ENCODE measurements at places on chromosomes 7 and 10.

DNA sequence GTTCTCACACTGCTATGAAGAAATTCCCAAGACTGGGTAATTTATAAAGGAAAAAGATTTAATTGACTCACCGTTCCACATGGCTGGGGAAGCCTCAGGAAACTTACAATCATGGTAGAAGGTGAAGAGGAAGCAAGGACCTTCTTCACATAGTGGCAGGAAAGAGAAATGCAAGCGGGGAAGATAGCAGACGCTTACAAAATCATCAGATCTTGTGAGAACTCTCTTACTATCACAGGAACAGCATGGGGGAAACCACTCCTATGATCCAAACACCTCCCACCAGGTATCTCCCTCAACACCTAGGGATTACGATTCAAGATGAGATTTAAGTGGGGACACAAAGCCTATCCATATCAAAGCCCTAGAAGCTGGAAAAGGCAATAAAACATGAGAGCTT is 130.8 kb downstream of the MDFIC start:
- no peak for DNase-seq

- DNase-seq = no peak
These were observed 31.2 kb upstream of the UTF1 start for GRCh38 chr10:133198621-133199487.

GRCh38 chr7:91557789-91558404 is 293.7 kb downstream of the FZD1 start:
- DNase-seq = no peak

GRCh38 chr10:92695679-92696605 is 6.2 kb downstream of the HHEX start:
- DNase-seq = no peak

DNA sequence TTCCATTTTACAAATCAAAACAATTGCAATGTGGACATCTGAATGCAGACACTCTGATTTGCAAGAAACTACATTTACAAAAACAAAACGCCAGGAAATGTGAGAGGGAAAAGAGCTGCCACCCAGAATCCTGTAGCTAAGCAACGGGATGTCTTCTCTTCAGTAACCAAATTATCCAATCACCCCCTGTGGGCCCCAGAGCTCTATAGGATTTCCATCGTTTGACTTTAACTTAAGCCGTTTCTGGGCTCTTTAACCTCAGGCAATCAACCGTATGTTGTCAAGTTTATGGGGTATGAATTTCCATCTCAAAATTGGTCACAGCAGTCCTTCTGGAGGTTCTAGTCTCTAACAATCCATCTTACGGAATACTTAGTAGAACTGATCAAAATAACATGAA is 240.5 kb downstream of the ETV1 start:
- no peak for DNase-seq

DNA sequence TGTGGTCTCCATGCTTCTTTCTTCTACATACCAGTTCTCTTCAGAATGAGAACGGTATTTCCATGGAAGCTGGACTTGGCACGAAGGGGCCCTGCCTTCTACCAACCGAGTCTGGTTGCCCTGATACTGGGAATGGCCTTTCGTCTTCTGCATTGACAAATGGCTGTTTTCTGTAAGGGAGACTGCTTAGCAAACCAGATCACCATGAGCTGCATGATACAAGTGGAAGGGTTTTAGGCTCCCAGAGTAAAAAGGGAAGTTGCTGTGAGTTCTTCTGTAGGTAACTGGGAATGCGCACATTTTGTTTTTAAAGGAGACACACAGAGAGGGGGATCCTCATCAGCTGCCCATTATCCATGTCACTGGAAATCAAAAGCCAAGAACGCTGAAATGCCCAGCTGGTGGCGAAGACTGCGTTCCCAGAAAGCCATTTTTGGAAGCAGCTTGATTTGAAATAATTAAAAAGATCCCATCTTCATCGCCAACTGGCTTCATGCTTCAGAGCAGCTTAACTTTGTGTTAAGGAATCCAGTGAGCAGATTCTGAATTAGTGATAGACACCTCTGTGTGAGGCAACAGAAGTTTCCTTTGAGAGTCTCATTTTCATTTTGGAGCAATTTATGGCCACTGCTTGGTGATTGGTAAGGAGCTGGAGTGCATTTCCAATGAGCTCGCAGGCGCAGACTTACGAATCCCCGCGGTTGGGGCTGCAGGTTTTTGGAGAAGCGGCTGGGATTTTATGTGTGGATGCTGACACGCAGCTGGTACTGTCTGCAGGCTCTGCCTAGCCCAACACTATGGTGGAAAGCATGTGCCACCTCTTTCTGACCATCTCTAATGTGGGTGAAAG is 672.7 kb upstream of the FOXK1 start:
- DNase-seq = no peak

GRCh38 chr7:4681218-4681851 is 760 bp upstream of the FOXK1 start:
- DNase-seq = no peak

DNA sequence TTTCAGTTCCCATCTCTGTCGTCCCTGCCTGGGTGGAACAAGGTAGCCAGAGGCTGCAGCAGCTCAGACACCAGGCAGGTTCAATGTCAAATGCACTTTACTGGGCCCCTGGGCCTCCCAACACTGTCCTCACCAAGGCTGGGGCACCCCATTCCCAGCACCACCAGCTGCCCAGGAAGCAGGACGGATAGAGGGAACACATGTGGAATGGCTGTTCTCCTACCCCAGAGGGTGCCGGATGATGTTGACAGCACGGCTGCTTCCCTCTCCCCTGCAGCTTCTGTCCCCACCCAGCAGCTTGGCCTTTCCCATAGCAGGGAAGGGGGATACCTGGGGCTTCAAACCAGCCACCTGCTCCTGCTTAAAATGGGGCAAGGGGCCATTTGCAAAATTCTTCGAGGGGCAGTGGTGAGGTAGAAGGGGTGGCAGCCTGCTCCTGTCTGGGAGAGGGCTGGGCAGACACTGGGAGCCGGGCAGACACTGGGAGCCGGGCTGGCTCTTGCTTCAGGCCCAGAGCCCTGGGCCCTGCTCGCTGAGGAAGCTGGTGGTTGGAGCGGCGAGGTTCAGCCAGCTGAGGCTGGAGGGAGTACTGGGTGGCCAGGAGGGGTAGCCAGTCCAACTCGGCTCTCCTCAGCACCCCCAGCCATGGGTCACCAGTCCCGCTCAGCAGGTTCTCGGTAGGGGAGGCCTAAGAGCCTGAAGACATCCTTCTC is 9.1 kb downstream of the POLL start:
- DNase-seq = no peak

DNA sequence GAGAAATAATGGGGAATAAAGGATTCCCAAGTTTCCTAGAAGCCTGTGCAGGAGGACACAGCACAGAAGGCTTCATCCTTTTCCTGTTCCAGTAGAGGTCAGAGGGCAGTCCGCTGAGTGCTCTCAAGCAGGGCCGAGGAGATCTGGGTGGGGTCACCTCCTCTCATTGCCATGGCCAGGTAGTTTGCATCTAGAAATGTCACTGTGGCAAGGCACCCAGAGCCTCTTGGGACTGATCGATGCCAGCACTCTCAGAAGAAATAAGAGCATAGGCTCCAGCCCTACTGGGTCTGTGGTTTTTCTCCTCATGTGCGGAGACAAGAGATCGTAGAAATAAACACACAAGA is 7.9 kb downstream of the NUB1 start:
- DNase-seq = no peak

GRCh38 chr10:94546049-94546900 is 687 bp downstream of the HELLS start:
- no peak for DNase-seq

- no peak for DNase-seq
These were observed 123.9 kb downstream of the DOCK4 start for GRCh38 chr7:112082306-112082705.

GRCh38 chr10:59242991-59243390 is 66.5 kb downstream of the PHYHIPL start:
- DNase-seq = no peak

DNA sequence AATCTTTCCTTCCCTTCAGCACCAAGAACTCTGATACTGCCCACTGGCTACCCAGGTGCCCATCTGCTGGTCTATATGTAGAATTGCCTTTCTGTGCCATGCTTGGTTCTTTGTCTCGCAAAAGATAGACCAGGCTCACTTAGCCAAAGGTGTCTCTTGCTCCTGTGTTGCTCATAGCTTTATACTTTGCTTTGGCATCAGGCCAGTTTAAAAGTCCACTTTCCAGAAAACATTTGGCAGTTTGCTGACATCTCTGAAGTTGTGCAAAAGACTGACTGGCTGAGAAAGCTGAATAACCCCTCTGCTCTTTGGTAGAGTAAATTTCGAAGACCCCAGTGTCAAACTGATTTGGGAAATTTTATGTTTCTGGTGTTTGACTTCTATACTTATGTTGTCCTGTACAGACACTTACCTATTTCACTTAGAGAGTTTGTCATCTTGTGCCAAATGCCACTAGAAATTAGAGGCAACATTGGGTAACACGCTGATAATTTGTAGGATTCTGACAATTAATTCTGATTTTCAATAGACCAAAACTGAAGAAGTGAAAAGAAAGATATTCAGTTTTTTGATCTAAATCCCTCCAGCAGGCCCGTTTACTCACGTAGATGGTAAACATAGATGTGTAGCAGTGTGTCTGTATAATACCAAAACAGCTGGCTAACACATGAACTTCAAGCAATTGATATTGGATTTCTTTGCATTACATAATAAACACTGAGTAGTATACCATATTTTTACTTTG is 91.1 kb downstream of the CPED1 start:
- no peak for DNase-seq

GRCh38 chr10:69222157-69223027 is 2.3 kb downstream of the HKDC1 start:
- no peak for DNase-seq

- DNase-seq = no peak
These were observed 368.5 kb upstream of the MYO3A start for GRCh38 chr10:25565570-25565969.

DNA sequence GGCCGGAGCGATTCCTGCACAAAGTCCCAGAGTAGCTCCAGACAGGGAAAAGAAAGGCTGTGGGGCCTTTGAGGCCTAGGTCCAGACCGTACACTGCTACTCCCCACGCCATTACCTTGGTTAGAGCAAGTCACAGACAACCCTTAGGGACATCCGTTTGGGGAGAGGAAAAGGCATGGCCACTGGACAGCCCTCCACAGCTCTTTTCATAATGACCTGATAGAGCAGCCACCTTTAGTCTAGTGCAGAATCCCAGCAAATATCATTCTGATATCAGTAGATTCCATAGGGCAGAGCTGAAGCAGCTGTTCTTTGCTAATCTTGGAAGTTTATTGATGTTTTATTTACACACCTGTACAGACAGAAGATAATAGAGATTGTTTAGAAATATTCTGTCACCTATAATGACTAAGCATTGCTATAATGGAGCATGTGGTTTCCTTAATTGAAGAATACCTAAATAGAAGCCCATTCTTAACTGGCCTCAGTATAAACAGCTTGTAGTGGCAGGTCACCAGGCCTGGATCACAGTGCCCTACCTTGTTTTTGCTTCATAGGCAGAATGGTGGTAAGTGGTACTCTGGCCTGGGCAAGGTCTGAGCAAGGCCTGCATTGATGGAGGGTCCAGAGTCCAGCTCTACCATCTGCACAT is 27.9 kb downstream of the OGDH start:
- no peak for DNase-seq
